ENCODE measurements at places on chromosomes 16 and 17.

GRCh38 chr17:69609473-69610305 lies 195.2 kb downstream of the MAP2K6 start:
- DNase-seq = no peak

DNA sequence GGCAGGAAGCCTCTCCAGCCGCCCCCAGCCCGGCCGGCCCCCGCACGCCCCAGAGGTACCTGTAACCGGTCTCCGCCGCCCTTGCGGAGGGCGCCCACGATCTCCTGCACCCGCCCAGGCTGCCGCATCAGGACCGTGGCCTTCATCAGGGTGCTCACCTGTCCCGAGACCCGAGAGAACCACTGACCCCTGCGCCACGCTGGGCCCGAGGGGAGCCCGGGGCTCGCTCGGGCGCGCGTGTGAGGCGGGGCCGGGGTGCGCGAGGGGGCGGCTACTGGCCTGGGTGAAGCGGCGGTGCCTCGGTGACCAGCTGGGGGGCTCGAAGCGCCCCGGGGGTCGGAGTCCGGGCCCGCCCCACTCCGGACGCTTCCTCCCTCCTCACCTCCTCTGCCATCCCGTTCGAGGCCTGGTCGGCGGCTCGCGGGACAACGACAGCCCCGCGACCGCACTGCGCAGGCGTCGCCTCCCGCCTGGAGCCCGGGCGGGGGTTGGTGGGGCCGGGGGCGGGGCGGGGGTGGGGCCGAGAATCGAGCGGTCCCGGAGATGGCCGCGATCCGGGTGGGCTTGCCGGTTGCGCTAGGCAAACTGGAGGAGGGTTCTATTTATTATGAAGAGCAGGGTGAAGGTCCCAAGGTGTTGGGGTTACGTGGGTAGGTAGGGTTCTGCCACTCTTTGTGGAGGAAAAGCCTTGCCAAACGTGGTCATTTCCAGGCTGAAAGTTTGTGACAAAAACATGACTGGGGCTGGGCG lies at the start of gene NT5C3B:
NT5C3B (minus strand) TSS at position 433 of the 750 bp plus-strand sequence; CDS start at position 394, 39 bp downstream.
- peak; percentile 35 for DNase-seq

DNA sequence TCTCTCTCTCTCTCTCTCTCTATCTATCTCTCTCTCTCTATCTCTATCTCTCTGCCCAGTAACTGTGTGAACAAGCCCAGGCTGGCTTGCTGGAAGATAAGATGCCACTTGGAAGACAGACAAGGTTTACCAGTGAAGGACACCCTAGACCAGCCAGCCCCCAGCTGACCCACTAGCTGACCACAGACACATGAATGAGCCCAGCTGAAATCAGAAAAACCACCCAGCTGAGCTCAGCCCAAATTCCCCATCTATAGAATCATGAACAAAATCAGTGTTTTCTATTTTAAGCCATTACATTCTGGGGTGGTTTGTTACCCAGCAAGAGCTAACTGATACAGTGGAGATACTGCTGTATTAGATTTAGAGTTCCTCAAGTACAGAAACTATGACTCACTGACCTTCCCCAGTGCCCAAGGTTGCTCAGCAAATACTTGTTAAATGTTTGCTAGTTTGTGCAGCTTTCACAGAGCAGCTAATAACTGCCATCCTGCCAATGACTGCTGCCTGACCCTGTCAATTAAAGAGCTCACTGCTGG lies 18.0 kb downstream of the EMP2 start:
- DNase-seq = no peak

GRCh38 chr17:73210002-73210678 lies 17.3 kb downstream of the COG1 start:
- no peak for DNase-seq

- no peak for DNase-seq
Observed at GRCh38 chr17:16923097-16923903, 48.6 kb downstream of the TNFRSF13B start.

GRCh38 chr17:81650951-81651350 lies 5.4 kb downstream of the PDE6G start:
- DNase-seq = no peak

- DNase-seq = no peak
Observed at GRCh38 chr16:11024333-11025053, 80.1 kb downstream of the CLEC16A start.

DNA sequence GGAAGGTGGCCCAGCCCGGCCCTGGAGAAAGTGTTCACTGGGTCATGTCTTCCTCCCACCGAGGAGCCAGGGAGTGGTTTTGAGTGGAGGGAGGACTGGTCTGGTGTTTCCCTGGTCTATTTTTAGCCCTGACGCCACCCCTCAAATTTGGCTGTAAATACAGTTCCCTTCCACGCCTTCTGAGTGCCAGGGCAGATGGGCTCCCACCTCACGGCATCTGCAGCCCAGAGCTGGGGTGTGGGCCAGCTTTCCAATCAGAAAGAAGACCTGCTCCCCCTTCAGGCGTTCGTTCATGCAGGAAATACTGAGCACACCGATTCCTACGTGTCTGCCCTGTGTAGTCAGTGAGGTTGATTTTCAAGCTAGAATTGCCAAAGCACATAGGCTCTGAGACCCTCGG lies 53.7 kb downstream of the SNX20 start:
- DNase-seq = peak; percentile 15

GRCh38 chr16:75789237-75789636 lies 62.9 kb upstream of the CPHXL start:
- no peak for DNase-seq

DNA sequence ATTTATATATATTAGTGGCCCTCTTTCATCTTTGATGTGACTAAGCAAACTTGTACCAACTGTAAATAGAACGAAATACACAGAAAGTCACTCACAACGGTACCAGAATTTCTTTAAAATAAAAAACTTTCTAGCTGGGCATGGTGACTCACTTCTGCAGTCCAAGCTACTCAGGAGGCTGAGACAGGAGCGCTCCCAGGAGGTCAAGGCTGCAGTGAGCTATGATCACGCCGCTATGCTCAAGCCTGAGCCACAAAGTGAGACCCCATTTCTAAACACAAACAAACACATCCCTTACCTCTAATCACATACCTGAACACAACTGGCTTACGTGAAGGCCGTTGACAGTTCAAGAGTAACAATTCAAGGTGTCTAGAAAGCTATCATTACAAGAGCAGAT lies 29.7 kb downstream of the STAT5B start:
- DNase-seq = no peak

DNA sequence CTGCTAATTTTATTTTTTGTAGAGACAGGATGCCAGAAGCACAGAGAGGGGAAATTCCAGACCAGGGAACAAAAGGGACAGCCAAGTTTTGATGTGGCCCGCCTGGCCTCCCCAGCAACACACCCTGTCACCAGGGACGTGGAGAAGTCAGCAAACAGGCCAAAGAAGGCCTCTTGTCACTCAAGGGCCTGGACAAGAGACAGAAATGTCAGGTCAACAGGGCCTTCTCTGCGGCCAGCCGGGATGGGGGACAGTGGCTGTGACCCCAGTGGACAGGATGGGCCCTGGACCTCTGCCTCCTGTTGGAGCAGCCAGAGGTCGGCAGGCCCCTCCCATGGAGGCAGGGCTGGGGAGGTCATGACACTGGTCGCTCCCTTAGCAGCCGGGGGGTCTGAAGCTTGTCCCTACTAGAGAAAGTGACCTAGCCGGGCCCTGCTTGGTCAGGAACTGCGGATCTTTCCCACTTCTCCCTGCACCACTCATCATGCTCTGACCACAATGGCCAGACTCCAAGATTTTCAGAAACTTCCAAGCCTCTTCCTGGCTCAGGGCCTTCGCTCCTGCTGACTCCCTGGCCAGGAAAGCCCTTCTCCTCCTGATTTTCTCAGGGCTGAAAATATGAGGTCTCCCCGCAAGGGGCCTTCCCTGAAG lies 9.2 kb upstream of the TVP23A start:
- DNase-seq = no peak

GRCh38 chr16:56600398-56600999 lies 7.9 kb upstream of the MT2A start:
- DNase-seq = peak; percentile 18

DNA sequence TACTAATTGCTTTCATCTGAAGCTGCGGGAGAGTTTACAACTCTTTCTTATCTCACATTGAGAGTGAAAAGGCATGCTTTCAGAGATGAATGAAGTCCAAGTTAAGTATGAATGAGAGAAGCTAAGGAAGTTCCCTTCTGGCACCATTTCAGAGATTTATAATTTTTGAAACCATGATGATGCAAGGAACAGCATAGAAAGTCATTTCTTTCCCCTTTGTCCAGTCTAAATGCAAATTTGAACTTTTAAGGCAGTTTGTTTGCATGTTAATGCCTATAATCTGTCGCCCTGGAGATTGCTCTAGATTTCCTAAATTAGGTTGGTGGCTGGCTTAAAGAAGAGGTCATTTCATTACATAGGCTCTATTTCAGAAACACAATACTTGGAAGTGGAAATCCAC lies 594.8 kb upstream of the GOT2 start:
- no peak for DNase-seq

DNA sequence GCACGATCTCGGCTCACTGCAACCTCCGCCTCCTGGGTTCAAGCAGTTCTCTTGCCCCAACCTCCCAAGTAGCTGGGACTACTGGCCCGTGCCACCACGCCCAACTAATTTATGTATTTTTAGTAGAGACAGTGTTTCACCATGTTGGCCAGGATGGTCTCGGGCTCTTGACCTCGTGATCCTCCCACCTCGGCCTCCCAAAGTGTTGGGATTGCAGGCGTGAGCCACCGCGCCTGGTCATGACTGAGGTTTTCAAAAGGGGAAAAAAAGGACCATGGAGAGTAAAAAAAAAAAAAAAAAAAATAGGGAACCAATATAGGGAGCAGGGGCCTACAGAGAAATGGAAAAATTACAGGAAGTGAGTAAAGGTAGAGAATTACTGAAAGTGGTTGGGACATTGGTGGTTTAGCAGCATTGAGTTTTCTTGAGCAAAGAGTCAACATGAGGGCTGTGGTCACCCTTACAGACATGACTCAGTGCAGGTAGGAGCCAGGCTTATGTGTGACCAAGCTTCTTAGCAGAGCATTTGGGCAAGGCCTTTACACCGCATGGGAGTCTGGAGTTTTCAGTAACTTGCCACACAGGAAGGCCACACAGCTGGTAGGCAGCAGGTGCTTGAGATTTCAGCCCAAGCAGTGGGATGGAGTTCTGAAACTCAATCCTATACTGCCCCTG lies 447.3 kb downstream of the HS3ST3B1 start:
- no peak for DNase-seq

DNA sequence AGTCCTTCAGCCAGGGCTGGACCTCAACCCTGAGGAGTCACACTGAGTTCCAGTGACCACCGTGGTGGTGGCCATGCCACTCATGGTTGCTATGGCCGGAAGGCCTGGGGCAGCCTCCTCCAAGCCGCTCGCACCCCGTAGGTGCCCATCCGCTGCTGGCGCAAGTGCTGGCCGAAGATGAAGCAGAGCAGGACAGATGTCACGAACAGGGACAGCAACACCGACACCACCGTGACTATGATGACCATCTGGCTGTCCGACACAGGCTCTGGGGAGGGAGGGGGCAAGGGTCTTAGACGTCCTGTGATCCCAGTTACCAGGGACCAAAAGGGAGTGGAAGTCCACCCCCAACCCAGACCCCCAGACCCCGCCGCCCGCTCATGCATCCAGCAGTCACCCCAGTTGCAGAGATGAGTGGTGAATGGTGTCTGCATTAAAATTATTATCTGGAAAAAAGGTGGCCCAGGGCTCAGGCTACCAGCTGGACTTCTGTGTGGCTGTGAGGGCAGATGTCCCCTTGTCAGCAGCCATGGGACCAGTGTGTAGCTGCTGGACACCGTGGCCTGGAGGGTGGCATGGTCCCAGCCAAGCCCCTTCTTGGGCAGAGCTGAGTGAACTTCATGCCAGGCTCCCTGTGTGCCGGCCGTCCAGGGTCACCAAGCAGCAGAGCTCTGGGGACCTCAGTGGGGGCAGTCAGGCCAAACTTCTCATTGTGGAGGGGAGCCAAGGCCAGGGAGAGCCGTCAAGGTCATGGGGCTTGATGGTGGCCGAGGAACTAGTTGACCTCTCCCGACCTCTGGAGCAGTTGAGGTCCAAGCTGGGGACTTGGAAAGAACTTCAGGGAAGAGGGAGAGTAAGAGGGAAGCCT lies 4.7 kb downstream of the PRR29 start:
- no peak for DNase-seq

GRCh38 chr17:57035971-57036481 lies 49.0 kb upstream of the AKAP1 start:
- DNase-seq = no peak

DNA sequence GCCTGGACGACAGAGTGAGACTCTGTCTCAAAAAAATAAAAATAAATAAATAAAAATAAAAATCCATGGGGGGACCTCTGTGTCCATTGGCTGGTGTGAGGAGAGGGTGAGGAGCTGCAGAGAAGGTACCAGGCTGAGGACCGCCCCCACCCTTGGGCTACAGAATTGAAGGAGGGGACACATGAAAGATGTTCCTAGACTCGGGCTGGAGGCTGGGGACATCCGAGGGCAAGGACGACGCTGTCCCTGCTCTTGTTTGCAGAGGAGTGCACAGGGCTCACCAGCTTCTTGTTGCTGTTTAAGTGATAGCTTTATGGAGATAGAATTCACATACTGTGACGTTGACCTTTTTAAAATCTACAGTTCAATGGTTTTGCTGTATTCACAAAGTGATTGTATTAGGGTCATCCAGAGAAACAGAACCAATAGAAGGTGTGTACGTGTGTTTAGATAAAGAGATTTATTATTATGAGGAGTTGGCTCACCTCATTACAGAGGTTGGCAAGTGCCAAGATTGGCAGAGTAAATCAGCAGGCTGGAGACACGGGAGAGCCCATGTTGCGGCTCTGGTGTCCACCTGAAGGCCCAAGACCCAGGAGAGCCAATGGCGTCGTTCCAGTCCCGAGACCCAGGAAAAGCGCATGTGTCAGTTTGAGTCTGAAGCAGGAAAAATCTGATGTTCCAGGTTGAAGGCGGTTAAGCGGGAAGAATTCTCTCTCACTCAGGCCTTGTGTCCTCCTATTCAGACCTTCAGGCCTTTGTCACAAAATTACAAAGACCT lies 320.7 kb downstream of the SEC14L1 start:
- DNase-seq = no peak

DNA sequence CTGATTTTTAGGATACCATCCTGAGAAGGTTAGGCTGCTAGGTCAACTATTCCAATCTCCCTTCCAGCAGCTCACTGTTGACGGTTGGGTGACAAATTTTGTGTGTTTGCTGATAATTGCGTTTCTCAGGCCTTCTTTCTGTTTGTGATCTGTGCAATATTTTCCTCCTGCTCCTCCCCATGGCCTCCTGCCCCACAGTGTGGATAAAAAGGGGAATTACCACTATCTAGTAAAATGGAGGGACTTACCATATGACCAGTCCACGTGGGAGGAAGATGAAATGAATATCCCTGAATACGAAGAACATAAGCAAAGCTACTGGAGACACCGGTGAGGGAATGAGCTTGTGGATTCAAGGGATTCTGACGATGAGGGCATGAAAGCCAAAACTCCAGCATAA lies 9.2 kb downstream of the CHD3 start:
- no peak for DNase-seq

GRCh38 chr16:67034487-67034886 lies 5.5 kb downstream of the CBFB start:
- no peak for DNase-seq
